Inflammatory macrophage treated with lipopolysaccharide for 4 hours (primary cell): ENCODE measurements at places on chromosomes 6 and 20.

- no peak for DNase-seq
These were observed 48.5 kb downstream of the TGM2 start for GRCh38 chr20:38116409-38117165.

GRCh38 chr6:19325335-19325789 is 511.8 kb upstream of the ID4 start:
- DNase-seq = no peak

GRCh38 chr6:41355952-41356351 is 20.5 kb downstream of the NCR2 start:
- no peak for DNase-seq

DNA sequence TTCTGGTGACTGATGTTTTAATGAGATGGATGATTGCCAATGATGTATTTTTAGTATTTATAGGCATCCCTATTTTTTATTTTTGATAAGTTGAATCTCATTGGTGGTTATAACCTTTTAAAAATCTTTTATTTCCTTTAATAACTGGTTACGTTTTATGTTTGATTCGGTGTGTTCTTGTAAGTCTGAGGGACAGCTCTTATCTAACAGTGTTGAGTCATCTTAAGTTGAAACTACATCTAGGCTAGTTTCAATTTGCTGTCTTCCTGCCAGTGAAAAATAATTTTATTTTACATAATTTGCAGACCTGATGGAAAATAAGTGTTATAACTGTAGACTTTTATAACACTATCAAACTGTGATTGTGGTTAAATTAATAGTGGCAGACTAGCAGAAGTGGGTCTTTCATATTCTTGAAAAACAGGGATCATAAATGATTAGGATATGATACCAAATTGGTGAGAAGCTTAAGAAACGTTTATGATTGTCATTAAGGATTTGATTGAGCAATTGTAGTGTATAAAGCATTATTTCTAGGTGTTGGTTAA is 4.6 kb downstream of the AFDN start:
- no peak for DNase-seq

DNA sequence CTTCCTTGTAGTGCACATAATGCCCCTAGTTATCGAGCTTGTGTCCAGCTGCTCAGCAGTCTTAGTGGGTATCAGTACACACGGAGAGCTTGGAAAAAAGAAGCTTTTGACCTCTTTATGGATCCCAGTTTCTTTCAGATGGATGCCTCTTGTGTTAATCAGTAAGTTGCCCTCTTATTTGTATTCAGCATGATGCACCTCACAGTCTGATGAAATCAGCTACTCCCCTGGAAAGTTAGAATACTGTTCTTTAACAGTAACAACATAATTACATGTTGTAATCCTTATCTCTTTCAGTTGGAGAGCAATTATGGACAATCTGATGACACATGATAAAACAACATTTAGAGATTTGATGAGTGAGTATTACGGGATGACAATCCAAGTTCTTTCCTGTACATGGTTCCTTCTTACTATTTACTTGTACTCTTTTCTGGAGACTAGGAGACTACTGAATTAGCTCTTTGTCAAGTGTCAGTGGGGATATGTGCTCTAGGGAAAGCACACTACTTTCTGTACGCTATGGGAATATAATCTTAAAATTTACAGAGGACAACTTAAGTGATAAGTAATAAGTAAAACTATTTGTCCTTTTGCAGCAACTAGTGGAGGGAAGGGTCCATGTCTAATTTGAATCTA is 39.1 kb downstream of the PGM3 start:
- no peak for DNase-seq

DNA sequence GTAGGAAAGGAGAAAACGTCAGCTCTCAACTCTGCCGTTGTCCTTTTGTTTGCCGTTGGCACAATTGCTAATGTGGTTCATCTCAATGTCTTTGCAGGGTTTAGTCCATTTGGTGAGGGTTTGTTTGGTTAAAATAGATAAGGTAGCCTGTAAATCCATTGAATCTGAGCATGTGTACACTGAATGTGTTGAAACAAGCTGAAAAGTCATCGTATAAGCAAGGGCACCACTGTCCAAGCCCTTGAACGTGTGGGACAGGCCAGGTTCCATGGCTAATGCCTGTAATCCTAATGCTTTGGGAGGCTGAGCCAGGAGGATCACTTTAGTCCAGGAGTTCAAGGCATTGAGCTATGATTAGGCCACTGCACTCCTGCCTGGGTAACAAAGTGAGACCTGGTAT is 224.7 kb upstream of the PLCB4 start:
- DNase-seq = no peak

DNA sequence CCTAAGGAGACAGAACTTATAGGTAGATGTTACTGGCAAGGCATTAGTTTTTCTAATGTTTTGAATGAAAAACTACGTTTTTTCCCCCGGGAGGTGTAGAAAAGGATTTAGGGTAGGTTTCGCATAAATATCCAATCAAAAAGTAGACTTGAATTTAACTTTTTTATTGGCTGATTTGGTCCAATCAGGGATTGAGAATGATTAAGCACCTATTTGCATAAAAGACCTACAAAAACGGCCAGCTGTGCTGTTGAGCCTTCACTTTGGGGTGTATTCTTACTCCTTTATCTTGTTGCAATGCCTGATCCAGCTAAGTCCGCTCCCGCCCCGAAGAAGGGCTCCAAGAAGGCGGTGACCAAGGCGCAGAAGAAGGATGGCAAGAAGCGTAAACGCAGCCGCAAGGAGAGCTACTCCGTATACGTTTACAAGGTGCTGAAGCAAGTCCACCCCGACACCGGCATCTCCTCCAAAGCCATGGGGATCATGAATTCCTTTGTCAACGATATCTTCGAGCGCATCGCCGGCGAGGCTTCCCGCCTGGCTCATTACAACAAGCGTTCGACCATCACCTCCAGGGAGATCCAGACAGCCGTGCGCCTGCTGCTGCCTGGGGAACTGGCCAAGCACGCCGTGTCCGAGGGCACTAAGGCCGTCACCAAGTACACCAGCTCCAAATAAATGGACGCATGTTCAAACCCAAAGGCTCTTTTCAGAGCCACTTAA is 113.5 kb upstream of the BTN3A2 start:
- peak; percentile 86 for DNase-seq

GRCh38 chr6:30686908-30687658 is 638 bp upstream of the PPP1R18 start:
- peak; percentile 97 for DNase-seq

GRCh38 chr6:139698526-139699176 is 324.2 kb upstream of the CITED2 start:
- DNase-seq = peak; percentile 63

DNA sequence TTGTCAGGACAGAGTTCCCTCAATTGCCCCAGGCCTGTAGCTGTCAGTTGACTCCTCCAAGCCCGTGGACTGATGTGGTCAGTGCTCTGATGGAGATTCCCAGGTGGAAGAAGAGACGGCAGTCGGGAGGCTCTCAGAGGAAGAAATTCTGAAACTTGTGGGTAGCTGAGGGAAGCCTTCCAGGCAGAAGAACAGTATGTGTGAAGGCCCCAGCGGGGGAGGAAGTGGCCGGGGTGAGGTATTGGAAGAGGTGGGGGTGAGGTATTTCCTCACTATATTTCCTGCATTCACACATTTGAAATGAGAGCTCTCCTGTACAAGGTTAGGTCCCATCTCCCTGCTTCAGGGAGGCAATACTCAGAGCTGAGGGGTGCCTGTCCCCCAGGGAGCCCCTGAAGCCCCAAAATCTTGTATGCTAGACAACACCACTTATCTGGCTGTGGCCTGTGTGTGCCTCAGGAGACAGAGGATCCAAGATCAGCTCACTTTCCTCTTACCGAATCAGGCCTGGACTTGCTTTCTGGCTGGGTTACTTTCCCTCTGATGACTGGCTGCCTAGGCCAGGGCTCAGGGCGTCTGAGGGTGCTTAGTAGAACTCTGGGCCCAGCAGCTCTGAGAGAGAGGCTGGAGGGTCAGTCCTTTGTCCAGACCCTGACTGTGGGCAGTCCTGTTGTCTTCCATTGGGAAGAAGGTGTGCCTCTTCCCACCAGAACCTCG is 49.3 kb upstream of the MYL9 start:
- peak; percentile 35 for DNase-seq

- DNase-seq = no peak
These were observed 1.3 kb upstream of the TAAR8 start for GRCh38 chr6:132551214-132551613.

- DNase-seq = peak; percentile 29
These were observed 5.1 kb downstream of the HLA-E start for GRCh38 chr6:30494291-30494861.

- DNase-seq = no peak
These were observed 9.0 kb downstream of the NFATC2 start for GRCh38 chr20:51533291-51534172.

GRCh38 chr6:34360556-34360955 is 31.9 kb downstream of the NUDT3 start:
- no peak for DNase-seq

DNA sequence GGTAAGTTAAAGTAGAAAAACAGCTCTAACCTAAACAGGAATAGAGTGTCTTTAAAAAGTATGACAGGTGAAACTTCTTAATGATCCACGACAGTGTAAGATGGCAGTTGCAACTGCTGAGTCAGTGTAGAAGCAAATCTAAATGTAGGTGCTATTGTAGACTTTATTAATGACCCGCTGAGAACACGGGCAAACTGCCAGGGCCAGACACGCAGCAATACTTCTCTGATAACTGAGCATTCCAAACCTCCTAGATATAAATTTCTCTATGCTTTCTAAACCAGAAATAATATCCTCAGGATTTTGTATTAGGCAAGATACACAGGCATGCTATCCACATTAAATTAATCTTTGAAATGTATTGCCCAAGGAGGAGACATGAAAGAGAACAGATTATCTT is 1076.4 kb downstream of the HACE1 start:
- no peak for DNase-seq

DNA sequence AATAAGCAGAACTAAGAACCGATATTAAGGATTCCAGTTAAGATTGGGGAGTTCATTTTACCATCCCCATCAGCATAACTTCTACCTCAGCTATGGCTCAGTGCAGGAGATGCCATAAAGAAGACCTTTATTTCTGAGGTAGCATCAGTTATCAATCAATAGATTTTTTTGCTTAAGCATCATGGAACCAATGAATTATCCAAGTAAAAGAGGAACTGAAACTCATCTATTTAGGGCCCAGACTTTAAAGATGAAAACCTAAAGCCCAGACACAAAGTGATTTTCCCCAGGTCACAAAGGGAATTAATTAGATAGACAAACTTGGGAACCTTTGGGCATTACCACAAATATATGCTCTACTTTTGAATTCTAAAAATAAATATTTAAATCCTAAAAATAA is 59.2 kb upstream of the TINAG start:
- DNase-seq = no peak

GRCh38 chr6:106870824-106871717 is 103.5 kb downstream of the CD24 start:
- no peak for DNase-seq

DNA sequence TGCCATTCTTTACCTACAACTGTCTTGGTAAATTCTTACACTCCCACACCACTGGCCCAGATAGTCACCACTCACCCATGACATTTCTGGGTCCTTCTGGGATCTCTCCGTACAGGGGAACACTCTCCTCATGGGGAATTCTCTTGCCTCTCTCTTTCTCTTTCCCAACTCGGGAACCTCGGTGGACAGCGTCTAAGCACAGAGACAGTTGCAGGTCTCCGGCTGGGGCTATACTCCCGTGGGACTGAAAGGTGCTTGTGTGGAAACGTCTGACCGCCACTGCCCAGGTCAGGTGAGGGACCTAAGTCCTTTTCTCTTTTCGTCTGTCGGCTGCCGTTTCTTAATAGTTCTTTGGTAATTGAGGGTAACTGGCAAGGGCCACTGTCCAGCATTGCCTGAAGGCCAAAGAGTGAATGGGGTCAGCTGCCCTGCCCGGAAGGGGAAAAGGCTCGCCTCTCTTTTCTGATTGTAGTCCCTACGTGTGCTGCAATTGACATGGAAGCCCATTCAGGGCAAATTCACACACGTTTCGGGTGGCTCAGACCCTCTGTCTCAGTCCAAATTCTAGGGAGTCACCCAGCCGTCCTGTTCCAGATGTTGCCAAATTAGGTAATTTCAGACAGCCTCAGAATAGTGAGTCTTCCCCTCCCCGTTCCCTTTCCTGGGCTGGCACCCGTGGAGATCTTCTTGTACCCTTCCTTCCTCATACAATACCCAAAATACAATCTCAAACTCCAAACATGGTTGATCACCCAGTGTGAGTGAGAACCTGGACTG is 31.2 kb upstream of the RIPK1 start:
- no peak for DNase-seq

GRCh38 chr20:63968928-63969760 is 586 bp downstream of the ZNF512B start:
- DNase-seq = no peak

DNA sequence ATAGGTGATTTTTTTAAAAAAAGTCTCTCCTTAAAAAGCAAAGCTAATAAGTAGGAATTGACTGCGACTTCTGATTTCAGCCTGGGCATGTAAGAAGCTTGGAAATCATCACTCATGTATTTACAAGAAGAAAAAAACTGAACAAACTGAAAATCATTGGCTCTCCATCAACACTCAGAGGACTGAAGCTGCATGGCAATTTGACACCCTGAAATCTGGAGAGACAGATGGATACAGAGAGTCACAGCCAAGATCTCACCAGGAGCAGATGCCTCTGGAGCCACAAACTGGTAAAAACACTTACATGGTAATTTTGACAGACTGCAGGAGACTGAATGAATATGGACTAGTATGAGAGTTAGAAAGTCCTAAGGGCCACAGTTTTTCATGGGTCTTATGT is 191.2 kb upstream of the TCF21 start:
- DNase-seq = no peak

DNA sequence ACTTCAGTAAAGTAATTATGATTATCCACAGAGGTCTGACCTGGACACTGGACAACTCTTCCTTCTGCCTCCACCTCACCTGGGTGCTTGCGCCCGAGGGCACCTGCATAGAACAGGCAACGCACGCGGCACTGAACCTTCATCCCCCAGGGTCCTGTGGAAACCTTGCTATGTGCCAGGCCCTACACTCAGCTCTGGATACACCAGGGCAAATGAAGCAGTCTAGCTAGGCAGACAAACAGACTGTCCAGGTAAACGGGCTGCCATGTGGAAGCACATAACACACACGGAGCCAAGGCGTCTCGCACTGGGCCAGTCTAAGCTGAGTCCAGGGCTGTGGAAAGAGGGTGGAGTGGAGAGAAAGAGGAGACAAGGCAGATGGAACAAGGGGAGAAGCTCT is 109.3 kb upstream of the AFDN start:
- DNase-seq = no peak

DNA sequence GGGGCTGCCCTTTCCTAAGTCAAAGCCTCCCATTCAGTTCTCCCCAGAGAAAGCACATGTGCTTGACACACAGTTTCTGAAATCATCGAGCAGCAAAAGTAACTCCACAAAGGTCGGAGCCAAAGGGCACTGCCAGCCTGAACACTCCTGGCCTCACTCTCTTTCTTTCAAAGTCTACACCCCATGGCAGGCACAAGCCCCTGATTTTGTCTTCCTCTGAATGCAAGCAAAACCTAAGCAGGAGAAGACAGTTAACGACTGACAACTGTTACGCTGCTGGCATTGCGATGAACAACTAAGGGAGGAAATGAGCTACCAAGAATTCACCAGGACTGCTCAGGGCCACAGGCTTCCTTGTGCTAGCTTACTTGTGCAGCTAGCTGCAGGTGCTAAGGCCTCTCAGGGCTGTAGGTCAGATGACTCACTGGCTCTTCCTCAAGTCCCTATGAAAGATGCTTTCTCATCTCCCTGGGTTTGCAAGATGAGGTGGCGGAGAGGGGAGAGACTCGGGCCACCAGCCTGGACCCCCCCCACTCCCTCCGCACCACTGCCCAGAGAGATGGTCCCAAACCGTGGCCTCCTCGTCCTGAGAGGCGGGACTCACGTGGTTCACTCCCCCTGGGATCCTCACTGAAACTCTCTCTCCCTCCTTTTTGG is 208.2 kb downstream of the DLL1 start:
- DNase-seq = no peak
